CD4-positive, alpha-beta T cell treated with Interleukin-12 subunit alpha and Interleukin-12 subunit beta, for 1 hour (primary cell): ENCODE measurements at places on chromosomes 6 and 20.
A peak's percentile ranks its signal among the peaks of the same experiment; 100 is the strongest.

- DNase-seq, result no peak
Observed at GRCh38 chr6:105794239-105794638, 291.9 kb upstream of the PRDM1 start.

DNA sequence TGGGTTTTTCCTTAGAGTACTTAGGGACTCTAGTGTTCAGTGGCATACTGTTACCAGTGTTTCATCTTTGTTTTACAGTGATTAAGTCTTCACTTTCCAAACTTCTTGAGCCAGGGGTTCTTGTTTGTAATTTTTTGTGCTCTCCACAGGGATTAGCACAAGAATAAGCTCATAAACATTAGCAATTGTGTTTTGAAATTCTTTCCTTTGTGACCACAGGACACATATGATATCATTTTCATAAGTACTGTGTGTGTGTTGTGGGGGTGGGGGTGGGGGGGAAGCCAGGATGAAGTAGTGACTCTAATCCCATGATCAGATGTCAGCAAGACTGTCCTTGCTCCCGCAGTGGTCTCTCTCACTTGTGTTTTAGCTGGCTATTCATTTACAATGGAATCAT is 101.5 kb upstream of the SCP2D1 start:
- no peak for DNase-seq

- DNase-seq, result no peak
Observed at GRCh38 chr6:151149793-151150192, 90.0 kb upstream of the AKAP12 start.

- peak; percentile 71 for DNase-seq
Observed at GRCh38 chr6:43021270-43022047, at the start of gene RRP36. Gene RRP36, plus strand, starts transcription at chr6:43021623. Its CDS starts 32 bp downstream, at chr6:43021655.

DNA sequence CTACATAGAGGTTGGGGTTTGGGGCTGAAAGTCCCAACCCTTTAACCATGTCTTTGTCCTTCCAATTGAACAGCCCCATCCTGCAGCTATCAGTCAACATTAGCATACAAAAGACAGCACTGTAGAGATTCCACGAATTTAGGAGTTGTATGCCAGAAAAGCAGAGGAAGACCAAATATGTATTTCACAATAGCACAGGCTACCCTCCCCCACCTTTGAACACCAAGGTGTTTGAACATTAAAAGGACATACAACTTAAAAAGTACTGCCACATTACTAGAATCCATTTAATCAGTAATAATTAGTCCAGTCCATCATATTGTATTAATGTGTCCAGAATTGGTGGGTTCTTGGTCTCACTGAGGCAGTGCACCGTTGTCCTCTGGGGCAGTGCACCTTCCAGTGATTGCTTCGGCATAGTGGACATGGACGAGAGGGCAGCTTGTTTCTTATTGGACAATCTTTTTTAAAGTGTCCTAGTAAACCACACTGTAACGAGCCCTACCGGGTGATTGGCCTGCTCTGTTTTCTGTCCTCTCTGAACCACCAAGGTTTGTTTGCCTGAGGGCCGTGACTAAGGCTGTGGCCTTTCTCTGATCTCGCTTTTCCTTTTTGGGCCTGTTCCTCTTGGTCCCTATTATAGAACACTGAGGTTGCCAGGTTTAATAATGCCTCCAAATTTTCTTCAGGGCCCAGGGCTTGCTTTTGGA is 36.4 kb downstream of the GSTA4 start:
- DNase-seq, result no peak

GRCh38 chr20:62808211-62808865 is 3.7 kb downstream of the OGFR start:
- DNase-seq, result peak; percentile 78
